Stimulated activated CD8-positive, alpha-beta memory T cell treated with anti-CD3 and anti-CD28 coated beads, Interleukin-4, amount 100 ng/mL, for 48 hours (primary cell): ENCODE measurements at places on chromosomes 12 and 14.

DNA sequence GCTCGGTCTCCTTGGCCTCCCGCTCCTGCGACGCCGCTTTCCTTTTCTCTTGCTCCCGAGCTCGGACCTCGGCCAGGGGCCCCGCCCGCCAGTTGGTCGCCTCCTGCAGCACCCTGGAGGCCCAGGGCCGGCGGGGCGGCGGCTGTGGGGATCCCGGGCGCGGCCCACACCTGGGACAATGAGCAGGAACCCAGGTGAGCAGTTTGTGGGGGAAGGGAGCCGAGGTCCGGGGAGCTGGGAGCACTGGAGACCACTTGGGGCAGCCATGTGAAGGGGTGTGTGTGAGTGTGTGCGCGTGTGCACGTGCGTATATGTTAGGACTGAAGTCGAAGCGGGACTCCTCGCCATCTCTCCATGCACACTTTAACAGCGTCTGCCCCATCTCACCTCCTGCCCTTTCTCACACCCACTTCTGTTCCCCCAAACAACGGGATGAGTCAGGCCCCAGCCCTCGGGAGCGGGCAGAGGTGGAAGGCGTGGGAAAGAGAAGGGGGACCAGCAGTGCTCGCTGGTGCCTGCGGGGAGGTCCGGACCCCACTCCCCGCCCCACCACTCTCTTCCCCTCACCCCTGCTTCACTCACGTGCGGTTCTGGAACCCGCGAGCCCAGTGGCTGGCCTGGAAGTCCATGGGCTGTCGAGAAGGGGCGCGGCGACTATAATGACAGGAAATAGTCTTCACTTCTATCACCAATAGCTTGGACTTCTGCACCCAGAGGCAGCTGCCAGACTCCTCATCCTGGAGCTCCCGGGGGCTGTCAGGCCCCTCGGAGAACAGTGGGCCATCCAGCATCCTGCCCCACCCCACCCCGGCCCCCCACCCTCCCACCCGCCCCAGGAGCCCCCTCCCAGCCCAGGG lies 450 bp downstream of the DDN start:
- DNase-seq, result peak; percentile 50

GRCh38 chr14:35333264-35333730 lies 41.1 kb downstream of the PSMA6 start:
- peak; percentile 45 for DNase-seq

GRCh38 chr14:64438181-64438841 lies 27.0 kb upstream of the AKAP5 start:
- no peak for DNase-seq

DNA sequence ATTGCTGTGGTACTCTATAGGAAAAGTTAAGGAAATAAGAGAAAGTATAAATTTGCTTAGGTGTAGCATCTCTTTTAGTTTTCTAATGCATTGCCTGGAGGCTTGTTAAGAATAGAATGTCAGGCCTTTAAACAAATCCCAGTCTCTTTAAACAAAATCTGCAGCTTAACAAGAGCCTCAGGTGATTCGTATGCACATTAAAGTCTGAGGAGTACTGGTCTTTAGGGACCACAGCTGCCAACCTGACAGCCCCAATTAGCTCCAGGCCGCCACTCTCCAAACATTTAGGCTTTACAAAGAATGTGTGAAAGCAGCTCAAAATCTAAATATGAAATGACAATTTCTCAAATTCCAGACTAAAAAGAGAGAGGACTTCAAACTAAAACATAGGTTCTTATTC lies 35.7 kb downstream of the PAWR start:
- DNase-seq, result no peak

DNA sequence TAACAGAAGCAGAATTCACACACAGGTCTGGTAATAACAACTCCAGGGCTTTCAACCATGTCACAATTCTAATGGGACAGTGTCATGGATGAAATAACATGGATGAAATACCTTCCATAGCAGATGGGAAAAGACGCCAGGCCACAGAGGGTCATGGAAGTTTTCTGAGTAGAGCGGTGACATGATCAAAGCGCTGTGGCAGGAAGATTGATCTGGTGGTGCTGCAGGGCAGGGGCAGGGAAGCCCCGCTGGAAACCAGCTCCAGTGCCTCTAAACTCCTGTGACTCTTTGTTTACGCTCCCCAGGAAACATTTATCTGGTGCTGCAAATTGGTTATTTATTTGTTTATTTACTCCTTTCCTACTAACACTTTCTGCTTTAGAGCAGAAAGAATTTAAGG lies 108.3 kb upstream of the HMGA2 start:
- no peak for DNase-seq

GRCh38 chr12:29492891-29493290 lies 4.6 kb downstream of the OVCH1 start:
- no peak for DNase-seq

GRCh38 chr14:76235628-76236027 lies 83.9 kb downstream of the GPATCH2L start:
- DNase-seq, result no peak

GRCh38 chr14:69499436-69499835 lies 14.9 kb downstream of the PLEKHD1 start:
- DNase-seq, result no peak

GRCh38 chr12:120048263-120048662 lies 59.2 kb downstream of the BICDL1 start:
- DNase-seq, result no peak
